ENCODE measurements at places on chromosomes 3 and 15.

DNA sequence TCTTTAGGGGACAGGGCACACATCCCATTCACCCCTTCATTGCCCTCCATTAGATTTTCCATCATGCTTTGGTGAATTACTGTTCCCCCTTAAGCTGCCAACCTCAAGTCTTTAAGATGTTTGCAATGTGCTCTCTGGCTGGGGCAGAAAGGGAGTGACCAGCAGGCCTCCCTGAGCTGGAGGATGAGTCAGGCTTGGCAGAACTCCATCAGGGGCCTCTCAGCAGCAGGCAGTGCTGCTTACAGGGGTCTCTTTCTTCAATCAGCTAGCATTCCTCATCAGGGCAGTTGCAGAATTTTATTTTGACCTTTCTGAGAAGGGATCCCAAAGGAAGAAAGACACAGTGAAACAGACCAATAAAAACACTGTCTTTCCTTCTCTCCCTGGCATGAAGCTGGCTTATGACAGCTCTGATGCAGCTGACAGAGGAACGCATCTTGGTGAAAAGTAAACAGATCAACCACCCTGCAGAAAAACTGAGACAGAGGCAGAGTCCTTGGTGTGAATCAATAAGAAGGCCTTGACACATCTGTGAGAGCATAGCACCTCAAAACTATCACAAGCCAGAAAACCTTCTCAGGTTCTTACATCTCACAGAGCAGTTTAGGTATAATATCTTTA lies 88.7 kb upstream of the MRPL3 start:
- no peak for DNase-seq

GRCh38 chr3:178384321-178385230 lies 151.7 kb upstream of the KCNMB2 start:
- DNase-seq = no peak

- no peak for DNase-seq
Measured at GRCh38 chr3:39025222-39025970, 26.3 kb downstream of the SCN11A start.

- no peak for DNase-seq
Measured at GRCh38 chr15:38398134-38398533, 55.8 kb upstream of the FAM98B start.

DNA sequence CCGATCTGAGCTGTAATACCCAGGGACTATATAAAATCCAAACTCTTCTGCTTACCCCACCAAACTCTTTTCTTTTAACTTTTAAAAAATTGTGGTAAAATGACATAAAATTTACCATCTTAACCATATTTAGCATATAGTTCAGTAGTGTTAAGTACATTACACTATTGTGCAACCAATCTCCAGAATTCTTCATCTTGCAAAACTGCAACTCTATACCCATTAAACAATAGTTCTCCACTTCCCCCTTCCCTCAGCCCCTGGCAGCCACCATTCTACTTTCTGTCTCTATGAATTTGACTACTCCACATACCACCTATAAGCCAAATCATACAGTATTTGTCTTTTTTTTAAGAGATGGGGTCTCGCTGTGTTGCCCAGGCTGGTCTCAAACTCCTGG lies 38.7 kb downstream of the SENP8 start:
- no peak for DNase-seq

GRCh38 chr15:62691008-62691407 lies 351.5 kb upstream of the TPM1 start:
- DNase-seq = no peak

GRCh38 chr3:105853801-105854432 lies 14.9 kb downstream of the CBLB start:
- no peak for DNase-seq

DNA sequence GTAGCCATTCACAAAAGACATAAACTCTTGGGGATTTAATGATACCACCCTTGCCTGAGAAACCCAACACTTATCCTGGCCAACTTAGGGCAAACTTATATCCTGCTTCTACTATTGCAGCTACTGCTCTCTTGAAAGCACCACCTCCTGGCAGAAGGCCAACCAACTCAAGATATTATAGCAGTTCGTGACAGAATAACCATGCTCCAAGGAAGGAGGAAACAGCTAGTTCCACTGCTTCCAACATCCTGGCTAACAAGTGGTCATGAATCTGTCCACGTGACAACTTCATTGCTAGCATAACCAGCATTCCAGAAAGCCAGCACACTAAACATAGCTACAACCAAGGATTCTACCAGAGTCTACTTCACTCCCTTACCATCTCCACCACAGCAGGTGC lies 1037.5 kb downstream of the TBL1XR1 start:
- no peak for DNase-seq

DNA sequence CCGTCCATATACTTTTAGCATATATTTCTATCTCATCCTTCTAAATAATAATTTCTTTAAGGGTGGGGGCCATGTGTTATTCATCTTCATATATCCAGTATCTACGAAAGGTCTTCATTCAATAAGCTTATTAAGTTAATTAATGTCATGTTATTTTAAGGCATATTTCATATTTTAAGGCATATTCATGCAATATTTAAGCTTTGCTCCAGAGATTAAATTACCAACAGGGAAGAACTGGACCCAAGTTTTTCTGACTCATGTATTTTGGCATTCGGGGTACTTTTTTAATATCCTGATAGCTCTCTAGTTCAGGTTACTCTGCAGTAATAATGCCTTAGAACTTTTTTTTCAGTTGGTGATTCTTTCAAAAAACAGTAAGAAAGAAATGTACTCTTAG lies 27.4 kb downstream of the PHC3 start:
- DNase-seq = no peak

DNA sequence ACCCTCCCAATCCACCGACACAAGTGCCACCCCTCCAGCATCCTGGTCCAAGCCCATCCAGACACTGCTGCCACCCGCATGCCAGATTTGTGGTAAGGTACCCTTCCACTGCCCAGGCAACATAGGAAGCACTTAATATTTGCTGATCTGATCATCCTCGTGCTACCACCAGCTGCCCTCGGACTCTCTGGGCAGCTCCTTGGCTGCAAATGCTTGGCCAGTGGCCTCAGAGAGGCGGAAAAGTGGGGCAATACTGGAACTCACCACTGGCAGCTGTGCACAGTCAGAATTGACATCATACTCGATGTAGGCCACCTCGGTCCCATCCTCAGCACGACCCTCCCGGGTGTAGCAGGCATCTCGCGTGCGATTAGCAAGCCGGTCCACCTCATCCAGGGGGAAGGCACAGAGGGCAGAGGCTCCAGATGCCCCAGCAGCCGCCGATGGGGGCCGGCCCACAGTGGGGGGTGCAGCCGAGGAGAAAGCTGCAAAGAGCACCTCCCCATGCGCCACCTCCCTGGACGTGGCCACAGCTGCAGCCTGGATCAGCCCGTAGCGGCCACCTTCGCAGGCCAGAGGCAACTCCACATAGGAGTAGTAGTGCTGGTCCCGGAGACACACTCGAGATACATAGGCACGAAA lies 6.5 kb downstream of the PLXNB1 start:
- DNase-seq = no peak

GRCh38 chr3:168828943-168829342 lies 733.2 kb upstream of the GOLIM4 start:
- no peak for DNase-seq

DNA sequence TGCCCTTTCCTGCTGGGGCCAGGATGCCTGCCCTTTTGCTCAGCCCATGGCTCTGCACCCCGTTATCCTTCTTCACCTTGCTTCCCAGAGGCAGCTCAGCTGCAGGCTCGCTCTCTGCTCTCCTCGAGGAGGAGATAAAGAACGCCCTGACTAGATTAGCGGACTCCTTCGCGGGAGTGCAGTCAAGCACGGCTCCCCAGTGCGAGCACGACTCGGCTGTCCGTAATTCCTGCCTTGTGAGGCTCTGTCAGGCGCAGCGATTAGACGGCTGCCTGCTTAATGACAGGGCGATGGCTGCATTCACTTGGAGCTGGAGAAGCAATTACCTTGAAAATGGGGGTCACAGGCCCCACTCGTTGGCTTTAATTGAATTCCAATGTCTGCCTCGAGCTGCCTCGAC lies 25.9 kb downstream of the TLE3 start:
- DNase-seq = no peak

GRCh38 chr3:64961301-64961700 lies 273.5 kb upstream of the ADAMTS9 start:
- no peak for DNase-seq

DNA sequence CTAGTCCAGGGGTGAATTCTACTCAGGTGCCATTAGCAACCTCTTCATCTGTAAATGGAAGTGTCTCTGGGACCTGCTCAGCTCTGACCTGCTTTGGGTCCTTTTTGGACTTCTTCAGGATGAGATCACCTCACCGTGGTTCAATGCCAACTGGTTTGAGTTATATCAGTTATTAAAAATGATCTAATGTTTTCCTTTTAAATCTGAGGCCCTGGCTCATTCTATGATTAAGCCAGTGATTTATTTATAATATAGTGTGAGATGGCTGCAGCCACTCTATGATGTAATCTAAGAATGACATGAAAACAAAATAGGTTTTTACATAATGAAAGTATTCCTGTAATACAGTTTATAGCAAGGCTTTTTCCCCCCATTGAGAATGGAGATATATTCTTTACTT lies 79.4 kb downstream of the LPP start:
- no peak for DNase-seq

- DNase-seq = no peak
Measured at GRCh38 chr3:136885357-136886213, 23.6 kb downstream of the NCK1 start.

- DNase-seq = no peak
Measured at GRCh38 chr3:182713743-182714517, 79.4 kb upstream of the ATP11B start.

DNA sequence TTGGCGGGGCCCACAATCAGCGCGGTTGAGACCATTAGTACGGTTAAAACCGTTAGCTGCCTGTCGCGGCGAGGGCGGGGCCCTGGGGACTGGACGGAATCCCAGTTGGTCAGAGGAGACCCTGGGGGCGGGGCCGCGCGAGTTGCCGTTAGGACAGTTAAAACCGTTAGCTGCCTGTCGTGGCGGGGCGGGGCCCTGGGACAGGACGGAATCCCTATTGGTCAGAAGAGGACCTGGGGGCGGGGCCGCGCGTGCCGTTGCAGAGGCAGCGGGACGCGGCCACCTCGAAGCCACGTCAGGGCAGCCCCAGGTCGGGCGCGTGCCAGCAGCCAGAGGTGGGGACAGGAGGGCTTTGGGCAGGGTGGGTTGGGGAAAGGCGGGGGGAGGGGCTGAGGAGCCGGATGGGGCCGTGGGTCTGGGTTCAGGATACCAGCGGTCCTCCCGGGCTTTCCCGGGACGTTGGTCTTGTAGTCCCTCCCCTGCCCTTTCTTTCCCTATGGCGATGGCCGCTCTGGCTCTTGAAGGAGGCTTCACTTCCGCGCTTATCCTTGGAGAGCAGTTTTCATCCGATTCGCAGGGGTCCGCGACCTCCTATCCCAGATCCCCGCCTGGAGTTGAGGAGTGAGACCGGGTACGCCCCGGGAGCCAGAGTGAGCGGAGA lies 28.0 kb downstream of the KLHDC8B start:
- no peak for DNase-seq

DNA sequence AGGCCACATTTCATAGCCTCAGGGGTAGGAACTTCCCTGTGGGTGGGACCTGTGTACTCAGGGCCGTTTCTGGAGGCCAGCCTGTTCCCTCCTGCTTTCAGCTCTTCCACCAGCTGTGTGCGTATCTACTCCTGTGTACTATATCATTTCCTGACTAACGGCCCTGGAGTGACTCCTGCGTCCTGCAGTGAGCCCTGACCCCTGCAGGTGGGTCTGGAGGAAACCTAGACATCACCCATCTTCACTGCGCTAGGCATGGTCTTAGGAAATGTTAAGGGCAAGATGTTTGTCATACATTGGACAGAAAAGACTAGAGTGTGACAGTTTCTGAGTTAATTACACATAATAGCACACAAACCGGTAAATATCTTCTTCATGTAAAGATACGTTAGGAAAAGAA lies 297.3 kb downstream of the GABRB3 start:
- DNase-seq = no peak

- no peak for DNase-seq
Measured at GRCh38 chr3:174613173-174613572, 246.0 kb upstream of the NAALADL2 start.

Data from activated CD4-positive, alpha-beta memory T cell treated with anti-CD3 and anti-CD28 coated beads, Interleukin-2, amount 10 ng/mL, durations not matched to agents 7 days and 5 days (primary cell).